ENCODE measurements at places on chromosomes 7 and 10.
A peak's percentile ranks its signal among the peaks of the same experiment; 100 is the strongest.

- no peak for DNase-seq
These were observed 298.7 kb upstream of the NFE2L3 start for GRCh38 chr7:25853314-25853713.

- DNase-seq = no peak
These were observed 36.1 kb upstream of the BET1 start for GRCh38 chr7:94040254-94040653.

DNA sequence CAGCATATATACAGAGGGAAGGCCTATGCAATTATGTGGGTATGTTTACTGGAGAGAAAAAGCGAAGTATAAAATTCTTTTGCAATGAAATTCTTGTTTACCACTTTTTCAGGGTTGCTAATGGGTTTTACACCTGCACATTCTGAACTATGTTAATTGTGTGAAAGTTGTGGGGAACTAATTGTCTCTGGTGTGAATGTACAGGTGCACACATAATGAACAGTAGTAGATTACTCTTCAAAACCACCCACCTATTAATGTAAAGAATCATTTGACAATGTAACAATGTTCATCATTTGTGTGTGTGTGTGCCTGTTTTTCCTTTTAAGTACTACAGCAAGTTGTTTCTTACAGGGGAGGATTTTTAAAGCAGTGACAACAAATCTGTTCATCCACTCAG, 80.0 kb upstream of the FEZF1 start:
- DNase-seq = no peak

GRCh38 chr7:37162106-37162505, 286.6 kb downstream of the ELMO1 start:
- DNase-seq = no peak

GRCh38 chr7:32459788-32460187, 30.4 kb downstream of the LSM5 start:
- no peak for DNase-seq

- DNase-seq = no peak
These were observed 37.5 kb upstream of the TAC1 start for GRCh38 chr7:97694355-97694754.

GRCh38 chr7:135386776-135387175, 123.1 kb downstream of the CNOT4 start:
- no peak for DNase-seq

DNA sequence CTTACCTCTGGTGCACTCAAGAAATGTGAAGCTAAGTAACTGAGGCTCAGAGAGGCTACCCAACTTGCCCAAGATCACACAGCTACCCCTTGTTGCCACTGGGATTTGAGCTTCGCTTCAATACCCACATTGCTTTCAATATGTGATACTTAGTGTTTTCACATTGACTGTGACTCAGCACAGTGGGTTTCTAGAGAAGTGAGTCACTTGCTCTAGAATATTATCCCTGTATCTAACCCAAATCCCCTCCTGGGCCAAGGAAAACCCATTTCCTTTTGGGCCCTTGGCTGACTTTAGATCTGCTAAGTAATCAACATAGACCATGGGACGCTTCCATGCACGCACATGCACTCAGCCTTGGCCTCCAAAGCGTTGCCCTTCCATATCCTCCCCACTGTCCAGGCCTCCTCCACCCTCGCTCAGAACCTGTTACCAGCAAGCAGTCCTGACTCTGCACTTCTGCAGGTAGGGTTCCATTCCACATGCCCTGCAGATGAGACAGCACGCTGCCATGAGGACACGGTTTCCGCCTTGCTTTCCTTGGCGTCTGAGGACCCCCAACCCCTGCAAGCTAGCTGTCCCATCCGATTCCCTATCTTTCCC, 87.7 kb upstream of the CHST15 start:
- DNase-seq = peak; percentile 17

DNA sequence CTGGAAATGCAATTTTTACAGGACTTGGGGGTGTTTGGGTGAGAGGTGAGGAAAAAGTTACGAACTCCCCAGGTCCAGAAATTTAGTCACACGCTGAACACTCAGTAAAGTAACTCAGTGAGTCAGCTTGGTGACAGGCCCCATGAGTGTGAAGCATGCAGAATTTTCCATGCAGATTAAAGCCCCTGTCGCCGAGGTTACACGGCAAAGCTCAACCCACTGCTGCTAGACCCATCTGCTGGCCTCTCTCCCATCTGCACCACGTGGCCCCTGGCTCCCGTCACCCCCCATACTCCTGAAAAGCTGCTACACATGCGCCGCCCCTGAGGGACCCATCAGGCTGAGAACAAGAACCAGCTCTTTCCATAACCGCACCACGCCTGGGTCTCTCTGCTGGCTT, 7.0 kb upstream of the MMP21 start:
- no peak for DNase-seq

DNA sequence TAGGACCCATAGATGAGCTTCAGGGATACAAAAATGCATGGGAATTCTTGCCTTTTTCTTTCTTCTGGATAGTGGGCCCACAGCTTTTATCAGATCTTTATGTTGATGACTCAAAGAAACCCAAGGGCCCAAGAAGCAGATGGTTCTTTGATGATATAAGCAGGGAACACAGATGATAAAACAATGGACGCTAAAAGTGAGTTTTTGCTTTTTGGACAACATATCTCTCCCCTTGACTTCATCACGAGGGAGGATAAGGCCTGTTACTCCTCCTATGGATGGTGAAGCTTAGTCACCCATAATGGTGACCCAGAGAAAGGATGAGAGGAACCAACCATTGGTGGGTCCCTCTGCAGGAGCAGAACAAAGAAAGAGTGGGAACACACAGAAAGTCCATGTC, 6.5 kb upstream of the OGA start:
- no peak for DNase-seq

GRCh38 chr10:92965314-92965713, 95.3 kb upstream of the CYP26C1 start:
- peak; percentile 71 for DNase-seq

DNA sequence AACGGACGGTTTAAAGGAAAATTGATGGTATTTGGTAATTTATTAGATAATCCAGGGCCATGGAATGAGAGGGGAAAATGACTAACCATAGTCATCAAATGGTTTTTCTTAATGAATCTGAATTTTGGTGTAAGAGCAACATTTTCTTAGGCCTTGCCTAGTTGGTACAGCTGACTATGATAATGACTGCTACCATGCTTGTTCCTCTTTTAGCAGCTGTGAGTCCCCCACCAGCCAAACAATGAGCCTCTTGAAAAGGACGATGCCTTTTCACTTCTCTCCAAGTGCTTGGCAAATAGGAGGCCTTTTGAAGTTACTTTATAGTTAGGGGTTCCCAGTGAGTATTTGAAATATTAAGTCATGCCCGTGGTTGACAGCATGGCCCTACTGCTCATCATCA, 53.0 kb downstream of the TRUB1 start:
- no peak for DNase-seq

DNA sequence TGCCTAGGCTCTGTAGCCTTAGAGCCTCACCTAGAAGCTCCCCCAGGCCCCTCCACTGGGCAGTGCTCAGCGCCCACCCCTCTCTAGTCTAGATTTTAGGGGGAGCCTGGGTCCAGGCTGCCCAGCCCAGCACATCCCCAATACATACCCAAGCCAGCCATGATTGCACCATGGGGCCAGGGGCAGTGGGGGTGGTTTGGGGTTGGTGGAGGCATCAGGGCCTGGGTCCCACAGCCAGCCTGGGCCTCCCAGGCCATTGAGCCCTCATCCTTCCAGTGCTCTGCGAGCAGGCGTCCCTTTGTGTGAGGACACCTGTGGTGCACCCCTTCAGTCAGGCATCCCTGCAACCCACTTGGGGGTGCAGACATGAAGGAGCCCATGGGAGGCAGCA, 76.9 kb upstream of the RET start:
- DNase-seq = no peak

DNA sequence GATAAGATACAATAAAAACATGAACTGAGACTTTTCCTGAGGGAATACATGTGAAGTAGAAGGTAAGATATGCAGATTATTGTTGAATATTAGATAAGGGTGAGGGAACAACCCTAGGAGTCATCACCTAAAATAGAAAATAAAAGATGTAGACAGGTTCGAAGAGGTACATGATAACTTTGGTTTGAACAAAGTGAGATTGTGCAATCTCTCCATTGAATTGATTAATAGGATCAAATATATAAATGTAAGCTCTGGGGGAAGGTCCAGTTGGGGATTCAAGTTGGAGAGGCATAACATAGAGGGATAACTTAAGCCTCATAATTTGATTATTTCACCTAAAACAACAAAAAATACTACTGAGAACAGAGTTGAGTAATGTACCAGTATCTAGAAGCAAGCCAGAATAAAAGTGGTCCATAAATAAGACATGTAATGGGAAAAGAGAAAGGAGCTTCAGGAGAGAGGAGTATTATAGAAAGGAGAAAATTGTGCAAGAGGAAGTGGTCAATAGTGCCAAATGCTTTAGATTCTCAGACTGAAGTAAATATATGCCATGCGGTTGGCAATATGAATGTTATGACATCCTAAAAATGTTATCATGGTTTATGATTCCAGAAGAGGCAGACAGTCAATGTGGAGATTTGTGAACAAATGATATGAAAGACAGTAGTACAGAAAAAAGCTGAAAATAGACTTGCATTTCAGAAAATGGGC, 282.3 kb upstream of the CHRM2 start:
- DNase-seq = no peak

DNA sequence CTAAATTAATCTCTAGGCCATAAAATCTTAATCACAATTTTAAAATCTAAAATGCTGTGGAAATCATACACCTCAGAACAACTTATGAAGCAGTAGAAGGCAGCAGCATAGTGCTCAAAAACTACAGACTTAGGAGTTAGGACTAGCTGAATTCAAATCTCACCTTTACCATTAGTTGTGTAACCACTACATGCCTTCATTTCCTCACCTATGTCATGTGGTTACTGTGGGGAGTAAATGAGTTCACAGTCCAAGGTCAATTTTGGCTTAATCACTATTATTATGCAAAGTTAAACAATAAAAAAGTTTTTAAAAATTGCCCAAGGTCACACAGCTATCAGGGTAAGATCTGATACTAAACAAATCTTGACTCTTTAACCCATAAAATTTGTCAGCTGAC, 37.0 kb downstream of the SNX13 start:
- no peak for DNase-seq

DNA sequence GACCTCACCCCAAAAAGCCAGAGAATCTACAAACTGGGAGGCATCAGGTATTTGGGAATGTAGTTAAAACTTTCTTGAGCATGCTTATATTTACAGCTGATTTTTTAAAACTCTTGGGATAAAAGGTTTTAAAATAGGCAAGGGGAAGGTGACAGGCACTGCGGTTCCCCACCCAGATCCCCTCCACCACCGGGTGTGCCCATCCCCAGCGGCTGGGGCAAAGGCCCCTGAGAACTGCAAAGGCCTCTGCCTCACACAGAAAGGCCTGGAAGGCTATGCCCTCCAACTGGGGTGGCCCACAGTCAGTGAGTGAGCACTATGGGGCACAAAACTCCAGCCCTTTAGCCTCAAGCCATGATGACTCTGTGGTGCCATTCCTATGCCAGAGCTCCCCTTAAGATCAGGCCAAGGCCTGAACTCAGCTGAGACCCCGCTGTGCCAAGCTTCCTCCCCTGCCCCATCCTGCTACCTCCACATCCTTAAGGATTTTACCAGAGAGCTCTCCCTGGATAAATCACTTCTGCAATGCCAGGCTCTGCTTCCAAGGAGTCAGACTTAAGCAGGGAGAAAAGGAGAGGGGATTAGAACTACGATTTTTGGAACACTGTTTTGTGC, 299.1 kb downstream of the GRID1 start:
- no peak for DNase-seq

GRCh38 chr10:114916653-114917052, 21.3 kb upstream of the TRUB1 start:
- no peak for DNase-seq

GRCh38 chr10:100106865-100107264, 25.2 kb upstream of the CPN1 start:
- no peak for DNase-seq

DNA sequence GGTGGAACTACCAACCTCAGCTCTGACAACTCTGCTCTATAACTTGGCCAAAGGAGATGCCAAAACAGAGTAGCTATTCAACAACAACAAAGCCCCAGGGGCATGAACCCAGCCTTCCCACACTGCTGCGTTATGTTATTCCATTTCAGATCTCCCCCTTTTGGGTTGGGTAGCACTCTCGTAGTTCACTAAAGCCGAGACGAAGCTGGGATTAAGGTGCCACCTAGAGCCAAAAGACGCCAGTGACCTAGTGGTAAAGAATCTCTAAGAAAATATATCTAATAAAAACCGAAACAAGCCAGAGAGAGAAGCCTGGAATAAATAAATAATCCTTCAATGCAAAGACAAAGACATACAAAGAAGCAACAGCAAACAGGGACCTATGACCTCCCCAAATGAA, 217.3 kb downstream of the HERPUD2 start:
- DNase-seq = no peak

- DNase-seq = no peak
These were observed 257.1 kb upstream of the PITRM1 start for GRCh38 chr10:3429676-3430075.

DNA sequence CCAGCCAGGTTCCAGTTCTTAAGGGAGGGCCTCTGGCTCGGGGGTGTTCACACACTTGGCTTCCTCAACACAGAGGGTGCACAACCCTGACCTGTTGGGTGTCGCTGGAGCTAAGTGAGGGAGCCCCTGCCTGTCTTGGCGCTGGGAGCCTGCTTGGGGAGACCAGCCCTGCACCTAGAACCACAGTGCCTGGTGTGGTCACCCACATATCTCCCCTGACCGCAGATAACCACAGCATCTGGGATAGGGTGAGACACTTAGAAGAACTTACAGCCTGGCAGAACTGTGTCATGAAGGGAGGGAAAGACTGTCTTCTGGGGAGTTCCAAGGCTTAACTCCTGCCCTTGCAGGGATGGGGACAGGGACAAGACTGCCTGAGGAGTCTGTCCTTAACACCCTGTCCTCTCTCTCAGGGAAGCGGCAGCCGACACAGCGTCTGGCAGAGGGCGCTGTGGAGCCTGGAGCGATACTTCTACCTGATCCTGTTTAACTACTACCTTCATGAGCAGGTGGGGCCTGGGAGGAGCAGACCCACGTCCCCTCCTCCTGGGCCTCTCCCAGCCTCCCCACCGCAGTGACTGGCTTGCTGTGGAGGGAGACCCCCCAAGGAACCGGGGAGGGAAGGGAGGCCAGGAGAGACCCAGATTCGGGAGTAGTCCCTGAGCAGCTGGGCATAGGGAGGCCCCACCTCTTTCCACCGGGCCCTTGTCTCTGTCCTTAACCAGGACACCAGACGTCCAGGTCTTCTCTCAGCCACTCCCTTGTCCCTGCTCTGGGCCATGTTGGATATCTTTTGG, 59.0 kb downstream of the PALD1 start:
- DNase-seq = no peak

DNA sequence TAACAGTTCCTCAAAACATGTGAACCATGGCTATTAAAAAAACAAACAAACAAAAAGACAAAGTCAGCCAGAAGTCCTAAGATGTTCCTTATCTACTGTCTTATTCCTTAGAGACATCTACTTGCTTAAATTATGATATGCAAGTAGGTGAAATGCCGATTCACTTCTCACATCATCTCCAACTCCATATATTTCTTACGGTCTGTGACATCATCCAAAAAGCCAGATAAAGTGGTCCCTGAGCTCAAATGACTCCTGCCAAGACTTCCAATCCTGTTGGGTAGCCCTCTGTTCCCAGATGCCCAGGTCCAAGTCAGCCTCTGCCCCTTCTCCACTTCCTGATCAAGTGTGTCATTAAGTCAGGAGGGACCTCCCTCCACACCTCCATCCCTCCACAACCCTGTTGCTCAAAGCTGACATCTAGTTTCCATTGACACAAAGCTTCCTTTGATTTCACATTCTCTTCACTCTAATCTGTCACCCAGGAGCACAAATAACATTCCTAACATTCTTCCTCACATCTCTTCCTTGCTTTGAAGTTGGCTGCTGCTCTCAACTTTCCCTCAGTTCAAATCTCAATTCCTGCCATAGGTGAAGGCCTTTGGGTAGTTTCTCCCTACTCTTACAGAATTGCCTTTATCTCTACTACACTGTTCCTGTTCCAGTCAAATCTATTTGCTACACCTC, 56.1 kb upstream of the PDLIM1 start:
- no peak for DNase-seq
